ENCODE measurements at places on chromosomes 1 and 21.

DNA sequence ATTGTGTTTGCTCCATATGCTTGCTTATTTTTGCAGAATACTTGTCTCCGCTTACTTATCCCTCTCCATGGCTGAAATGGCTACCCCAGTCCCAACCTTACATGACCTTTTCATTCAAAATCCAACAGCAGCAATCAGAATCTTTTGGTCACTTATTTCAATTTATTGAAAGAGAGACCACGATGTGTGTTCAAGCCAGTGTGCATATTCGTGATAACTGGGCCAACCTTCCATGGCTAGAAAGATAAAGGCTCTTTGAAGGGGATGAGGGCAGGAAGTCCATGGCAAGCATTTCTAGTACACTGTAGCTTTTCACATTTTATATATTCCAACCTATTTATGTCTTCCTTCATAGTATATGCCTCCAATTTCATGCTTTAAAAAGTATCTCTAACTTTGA lies 23.1 kb downstream of the HSD11B1 start:
- DNase-seq, result no peak

- no peak for DNase-seq
Measured at GRCh38 chr1:89725631-89726030, 92.7 kb downstream of the LRRC8C start.

- DNase-seq, result no peak
Measured at GRCh38 chr21:41971891-41972290, 18.1 kb upstream of the C2CD2 start.

DNA sequence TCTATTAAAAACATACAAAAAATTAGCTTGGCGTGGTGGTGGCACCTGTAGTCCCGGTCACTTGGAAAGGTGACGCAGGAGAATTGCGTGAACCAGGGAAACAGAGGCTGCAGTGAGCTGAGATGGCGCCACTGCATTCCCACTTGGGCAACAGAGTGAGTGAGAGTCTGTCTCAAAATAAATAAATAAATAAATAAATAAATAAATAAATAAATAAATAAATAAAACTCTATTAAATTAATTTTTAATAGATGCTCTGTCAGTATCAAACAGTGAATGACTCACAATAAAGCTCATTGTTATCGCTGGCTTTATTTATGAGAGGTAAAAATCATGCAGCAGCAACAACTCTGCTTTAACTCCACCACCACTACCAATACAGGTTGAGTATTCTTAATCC lies 72.8 kb downstream of the ABL2 start:
- no peak for DNase-seq

DNA sequence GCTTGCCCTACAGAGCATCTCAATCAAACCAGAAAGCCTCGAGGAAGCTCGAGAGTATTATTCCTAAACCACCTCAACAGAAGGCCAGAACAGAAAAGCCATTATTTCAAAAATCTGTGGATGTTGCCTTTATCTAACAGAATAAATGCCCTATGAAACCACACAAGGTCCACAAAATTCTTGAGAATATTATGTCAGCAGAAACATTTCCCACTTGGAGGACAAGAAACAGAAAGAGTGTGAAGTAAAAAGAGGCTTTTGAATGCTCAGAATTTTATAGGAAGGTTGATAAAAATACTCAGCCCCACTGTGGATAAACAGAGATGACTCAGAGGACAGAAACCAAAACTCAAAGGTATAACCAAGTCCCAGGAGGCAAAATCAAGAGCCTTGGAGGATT lies 146.4 kb upstream of the LRRC7 start:
- DNase-seq, result no peak

GRCh38 chr21:37230632-37231248 lies 36.4 kb downstream of the VPS26C start:
- peak; percentile 46 for DNase-seq

GRCh38 chr1:78177708-78178270 lies 132.0 kb downstream of the GIPC2 start:
- DNase-seq, result no peak

DNA sequence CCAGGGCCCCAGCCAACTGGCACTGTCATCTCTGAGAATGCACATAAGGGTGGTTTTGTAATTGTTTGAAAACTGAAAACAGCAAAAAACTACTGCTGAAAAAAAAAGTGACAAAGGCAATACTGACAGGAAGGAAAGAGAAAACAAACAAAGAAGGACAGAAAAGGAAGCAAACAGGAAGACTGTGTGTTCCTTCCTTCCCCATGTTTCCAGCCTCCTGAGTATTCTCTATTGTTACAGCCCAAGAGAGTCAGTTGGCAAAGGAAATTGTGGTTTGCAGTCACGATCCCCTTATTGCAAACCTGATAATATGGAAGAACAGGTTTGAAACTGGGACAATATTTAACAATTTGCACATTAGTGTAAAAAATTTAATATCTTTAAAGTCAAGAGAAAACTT lies 1177.6 kb downstream of the PLA2G4A start:
- DNase-seq, result no peak

DNA sequence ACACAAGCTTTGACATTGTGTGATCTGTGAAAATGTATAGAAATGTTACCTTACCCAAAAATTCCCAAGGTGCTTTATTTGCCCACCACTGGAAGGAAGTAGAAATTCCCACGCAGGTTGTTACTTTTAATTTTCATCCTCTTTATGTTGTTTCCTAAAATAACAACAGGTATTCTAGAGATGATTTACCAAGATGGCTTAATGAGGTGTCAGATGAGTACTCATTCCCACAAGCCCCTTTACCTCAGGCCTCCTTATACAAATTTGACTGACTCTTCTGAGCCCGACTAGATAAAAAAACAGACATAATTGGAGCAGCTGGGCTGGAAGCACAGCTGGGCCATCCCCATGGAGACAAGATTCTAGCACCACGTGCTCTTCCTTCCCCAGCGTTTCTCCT lies 114.6 kb downstream of the LIPI start:
- DNase-seq, result no peak

DNA sequence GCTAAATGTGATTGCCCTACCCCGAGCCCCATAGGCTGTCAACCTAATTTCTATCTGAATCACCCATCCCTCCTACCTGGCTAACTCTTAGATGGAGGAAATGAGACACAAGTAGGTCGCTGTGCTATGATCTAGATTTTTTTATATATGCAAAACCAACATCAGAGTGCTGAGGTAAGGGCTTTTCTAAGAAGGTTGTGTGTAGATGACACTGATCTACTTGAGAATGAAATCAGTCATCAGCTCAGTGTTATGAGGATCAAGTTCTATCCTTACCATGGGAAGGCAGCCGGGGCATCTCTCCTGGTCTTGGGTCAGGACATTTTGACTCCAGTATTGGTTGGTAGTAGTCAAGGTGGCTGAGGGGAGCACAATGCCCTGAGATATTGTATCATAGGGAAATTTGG lies 23.6 kb downstream of the SLAMF1 start:
- no peak for DNase-seq

GRCh38 chr1:240515505-240515904 lies 96.5 kb downstream of the GREM2 start:
- DNase-seq, result no peak

DNA sequence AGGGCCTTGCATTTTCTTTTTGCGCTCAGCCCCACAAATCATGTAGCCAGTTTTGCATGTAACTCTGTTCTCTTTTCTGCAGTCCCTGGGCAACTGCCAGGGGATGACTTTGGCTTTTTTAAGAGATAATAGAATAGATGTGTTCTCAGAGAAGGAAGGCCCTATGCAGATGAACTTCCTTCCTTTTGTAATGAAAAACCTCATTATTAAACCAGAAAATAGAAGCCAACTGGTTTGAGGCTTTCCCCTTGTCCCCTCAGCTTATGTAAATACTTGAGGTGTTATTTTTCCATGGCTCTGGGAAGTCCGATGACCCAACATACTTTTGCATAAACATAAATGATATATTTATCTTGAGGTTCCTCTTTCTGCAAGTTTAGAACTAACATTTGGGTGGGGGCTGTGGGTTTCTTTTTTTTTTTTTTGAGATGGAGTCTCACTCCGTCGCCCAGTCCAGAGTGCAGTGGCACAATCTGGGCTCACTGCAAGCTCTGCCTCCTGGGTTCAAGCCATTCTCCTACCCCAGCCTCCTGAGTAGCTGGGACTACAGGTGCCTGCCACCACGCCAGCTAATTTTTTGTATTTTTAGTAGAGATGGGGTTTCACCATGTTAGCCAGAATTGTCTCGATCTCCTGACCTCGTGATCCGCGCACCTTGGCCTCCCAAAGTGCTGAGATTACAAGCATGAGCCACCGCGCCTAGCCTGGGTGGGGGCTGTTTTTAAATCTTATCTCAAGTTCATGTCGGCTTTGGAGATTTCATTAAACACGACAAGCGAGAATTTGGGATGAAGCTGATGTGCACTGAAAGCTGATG lies 14.4 kb upstream of the FCRL5 start:
- DNase-seq, result peak; percentile 61

GRCh38 chr1:52635321-52636089 lies 2.5 kb downstream of the SHISAL2A start:
- no peak for DNase-seq

DNA sequence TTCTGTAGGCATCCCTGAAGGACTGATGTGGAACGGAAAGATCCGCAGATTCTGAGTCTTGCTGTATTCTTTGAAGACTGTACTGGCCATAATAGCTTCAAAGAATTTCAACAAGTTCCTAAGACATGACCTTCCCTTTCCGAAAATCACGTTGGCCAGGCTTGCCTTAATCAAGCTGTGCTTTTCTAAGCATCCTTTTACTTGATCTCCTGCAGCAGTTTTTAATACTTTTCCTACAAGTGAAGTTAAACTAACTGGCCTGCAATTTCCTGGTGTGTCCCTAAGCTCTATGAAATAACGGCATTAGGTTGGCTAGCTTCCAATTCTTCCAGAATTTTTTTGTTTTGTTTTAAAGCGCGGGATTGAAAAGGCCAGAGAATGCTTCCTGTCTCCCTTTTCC lies 40.3 kb downstream of the SPAG17 start:
- DNase-seq, result no peak

GRCh38 chr1:45473302-45473701 lies 17.7 kb downstream of the TESK2 start:
- DNase-seq, result no peak

DNA sequence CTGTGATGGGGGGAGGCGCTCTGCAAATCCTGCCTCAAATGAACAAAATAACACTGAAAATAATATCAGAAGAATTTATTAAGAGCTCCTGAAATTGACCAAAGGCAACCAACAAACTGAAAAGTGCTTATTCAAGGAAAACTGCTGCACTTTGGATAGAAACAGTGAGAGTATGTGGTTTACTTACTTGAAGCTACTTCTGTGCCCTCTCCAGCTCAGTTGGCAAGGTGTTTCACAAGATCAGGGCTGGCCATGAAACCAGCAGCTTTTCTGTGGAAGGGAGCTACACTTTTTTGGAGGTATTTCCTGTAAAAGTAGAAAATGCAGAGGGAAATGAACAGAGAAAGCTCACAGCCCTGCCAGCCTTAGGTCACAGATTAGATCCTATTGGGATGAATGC lies 310.0 kb upstream of the SPAG17 start:
- DNase-seq, result no peak

GRCh38 chr1:54888080-54888733 lies 1.2 kb upstream of the DHCR24 start:
- no peak for DNase-seq

GRCh38 chr1:116725798-116726197 lies 28.4 kb upstream of the CD2 start:
- DNase-seq, result no peak

DNA sequence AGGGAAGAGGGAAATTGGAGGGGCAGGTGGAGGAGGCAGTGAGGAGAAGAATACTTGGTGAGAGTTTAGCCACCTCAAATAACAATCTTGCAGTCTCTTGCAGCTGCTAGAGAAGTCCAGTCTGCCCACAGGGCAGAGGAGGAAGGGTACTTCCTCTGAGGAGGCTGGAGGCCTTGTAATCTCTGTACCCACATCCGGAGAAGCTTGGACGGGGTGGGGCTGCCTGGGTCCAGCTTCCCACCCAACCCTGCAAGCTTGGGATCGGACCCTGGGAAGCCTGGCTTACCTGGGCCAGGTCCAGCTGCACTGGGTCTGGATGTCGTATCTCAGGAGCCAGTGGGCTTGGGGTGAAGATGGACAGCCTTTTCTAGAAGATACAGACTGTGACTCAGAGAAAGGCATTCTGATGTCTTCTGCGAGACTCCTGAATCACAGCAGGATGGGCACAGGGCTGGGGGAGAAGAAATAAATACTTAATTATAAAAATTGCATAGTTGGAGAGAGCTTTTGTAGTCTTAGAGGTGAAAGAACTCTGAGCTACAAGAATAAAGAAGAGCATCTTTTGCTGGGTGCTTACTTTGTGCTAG lies 111.8 kb upstream of the JUN start:
- DNase-seq, result no peak

DNA sequence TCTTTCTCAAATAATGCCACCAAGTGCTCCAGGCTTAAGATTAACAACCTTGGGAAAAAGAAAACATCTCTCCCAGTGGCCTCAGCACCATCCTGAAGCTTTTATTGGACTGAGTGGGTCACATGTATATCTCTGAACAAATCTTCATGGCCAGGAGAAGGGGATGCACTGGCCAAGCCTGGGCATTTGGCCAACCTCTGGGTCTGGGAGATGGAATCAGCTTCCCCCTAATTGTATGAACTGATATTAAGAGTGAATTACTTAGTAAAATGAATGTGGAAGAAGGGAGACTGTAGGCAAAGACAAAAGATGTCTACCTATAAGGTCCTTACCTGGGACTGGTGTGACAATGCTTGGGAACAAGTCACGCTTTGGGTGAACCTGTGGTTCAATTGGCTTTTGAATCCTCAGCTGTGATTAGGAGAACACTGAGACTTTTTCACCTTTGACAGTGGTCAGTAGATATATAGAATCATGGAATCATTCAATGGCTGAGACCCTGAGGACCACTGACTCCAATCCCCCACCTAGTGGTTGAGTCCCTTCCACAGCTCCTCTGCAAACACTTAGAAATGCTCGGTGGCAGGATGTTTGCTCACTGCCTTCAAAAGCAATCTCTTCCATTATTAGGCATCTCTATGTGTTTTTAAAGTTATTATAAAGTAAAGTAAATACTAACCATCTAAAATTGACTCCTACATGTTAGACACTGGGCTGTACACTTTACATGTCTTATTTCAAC lies 102.6 kb upstream of the ATP1A1 start:
- DNase-seq, result no peak

DNA sequence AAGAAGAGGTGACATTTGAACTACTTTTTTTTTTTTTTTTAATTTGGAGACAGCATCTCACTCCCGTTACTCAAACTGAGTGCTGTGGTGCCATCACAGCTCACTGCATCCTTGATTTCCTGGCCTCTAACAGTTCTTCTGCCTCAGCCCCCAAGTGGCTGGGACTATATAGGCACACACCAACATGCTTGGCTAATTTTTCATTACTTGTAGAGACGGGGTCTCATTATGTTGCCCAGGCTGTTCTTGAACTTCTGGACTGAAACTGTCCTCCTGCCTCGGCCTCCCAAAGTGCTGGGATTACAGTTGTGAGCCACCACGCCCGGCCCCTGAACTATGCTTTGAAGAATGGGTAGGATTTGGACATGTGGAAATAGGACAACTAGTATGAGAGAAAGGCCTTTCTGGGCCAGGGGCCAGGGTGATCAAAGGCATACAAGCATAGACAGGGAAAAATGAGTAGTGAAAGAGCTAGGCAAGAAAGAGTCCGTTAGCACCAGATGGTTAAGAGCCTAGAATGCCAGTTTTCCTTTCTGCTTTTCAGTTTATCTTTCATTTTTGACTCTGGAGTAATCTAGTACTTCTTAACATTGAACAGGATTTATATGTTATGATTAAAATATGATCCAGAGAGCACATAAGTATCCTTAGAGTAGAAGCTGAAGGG lies 6.3 kb downstream of the RABGAP1L start:
- no peak for DNase-seq
